ENCODE measurements at places on chromosomes 3 and 15.

- DNase-seq, result no peak
Observed at GRCh38 chr3:186509423-186509822, 34.8 kb downstream of the CRYGS start.

GRCh38 chr3:136247436-136247835 is 2.7 kb upstream of the PCCB start:
- no peak for DNase-seq

DNA sequence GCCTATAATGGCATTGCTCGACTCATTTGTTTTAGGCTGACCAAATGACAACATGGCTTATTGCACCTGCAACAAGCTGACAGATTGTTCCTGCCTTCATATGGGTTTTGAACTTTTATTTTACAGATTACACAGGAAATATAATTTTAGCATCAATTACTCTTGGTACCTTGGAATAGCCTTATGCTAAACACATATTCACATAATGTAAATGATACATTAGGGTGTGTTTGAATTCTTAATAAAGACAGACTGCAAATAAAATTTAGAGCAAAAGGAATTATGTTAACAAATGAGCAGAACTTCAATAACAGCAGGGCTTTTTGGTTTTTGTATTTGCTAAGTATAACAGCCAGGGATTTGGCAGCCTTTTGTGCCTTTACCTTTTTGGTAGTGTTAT is 51.9 kb upstream of the TMC3 start:
- DNase-seq, result no peak

GRCh38 chr3:55412545-55412944 is 74.6 kb downstream of the WNT5A start:
- no peak for DNase-seq

DNA sequence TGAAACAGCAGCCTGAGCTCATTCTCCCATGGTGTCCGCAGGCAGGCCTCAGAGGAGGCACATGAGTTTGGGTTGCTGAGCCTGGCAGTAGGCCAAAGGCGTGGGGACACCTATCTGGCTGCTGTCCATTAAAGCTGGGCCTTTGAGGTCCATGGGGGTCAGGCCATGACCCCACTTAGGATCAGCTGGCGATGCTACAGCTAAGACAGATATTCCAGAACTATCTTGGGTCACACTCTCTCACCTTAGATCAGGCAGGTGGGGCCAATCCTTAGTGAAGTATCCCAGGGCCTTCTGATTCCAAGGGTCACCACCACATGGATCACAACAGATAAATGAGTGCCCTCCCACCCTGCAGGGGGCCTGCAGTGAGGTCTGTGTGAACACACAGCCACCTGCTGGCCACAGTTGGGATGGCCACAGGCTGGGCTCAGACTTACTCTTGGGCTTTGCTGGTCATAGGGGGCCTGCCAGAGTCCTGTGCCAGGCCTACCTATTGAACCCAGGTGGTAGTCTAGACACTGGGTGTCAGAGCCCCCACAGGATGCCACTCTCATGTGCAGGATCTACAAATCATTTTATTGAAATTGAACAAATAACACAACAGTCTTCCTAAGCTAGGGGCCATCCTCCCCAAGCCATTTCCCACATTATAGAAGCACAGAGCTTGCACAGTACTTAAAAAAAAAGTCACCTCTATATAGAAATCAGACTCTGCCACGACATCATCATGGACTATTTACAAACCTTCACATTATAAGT is 2.0 kb upstream of the HYAL2 start:
- DNase-seq, result peak; percentile 76

DNA sequence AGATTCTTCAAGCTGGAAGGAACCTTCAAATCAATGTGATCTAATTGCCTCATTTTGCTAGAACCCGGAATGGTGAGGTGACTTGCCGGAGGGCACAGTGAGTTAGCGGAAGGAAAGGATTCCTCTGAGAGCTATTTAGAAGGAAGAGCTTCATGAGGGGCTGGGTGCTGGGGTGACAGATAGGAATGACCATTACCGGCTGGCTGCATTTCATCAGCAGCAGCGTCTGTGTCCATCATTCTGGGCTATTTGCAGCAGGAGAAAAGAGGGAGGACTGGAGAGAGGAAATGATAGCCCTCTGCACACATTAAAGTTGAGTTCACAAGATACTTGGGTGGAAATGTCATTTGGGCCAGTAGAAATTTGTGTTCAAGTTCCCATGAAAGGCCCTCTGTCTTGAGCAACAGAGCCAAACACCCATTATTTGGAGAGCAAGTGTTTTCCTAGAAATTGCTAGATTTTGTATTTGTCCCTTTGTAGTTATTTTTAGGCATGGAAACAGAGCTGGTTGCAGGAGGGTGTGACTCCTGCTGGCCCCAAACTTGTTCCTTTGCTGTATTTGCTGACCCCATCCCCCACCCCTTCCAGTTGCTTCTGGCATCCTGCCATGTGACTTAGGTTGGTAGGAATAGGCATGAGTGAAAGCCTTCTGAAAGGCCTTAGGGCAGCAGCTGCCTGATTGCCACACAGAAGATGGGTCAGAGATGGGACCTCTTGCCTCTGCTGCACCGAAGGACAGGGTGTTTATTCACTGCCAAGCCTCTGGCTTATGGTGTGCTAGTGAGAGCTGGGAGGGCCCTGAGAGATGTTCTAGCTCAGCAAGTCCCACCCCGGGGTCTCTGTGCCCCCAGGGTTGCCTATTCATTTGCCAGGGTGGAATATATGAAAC is 87.5 kb upstream of the PLXNA1 start:
- no peak for DNase-seq

DNA sequence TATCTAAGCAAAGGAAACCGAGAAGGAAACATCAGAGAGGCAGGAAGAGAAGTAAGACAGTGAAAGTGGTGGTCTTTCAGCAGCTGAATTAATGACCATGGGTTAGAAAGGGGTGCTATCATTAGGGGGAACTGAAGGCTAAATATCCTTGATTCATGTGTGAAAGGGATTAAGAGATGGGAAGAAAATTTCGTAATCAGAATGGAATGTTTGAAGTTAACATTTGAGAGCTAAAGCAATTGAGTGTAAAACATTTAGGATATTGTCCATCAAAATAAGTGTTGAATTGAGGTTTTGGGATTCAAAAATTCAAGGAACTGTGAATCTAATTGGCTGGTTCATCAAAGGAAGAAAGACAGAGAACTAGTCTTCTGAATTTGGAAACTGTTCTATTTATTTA is 4.1 kb upstream of the ECT2 start:
- DNase-seq, result no peak

DNA sequence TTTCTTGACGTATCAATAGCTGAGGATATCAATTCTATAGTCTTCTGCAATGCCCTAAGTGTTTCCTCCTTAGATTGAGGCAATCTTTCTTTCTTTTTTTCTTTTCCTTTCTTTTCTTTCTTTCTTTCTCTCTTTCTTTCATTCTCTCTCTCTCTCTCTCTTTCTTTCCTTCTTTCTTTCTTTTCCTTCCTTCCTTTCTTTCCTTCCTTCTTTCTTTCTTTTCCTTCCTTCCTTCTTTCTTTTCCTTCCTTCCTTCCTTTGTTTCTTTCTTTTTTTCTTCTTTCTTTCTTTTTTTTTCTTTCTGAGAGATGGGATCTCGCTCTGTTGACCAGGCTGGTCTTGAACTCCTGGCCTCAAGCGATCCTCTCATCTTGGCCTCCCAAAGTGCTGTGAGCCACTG is 10.0 kb upstream of the DNAAF4 start:
- no peak for DNase-seq
